ENCODE measurements at places on chromosomes 6 and 20.
A peak's percentile ranks its signal among the peaks of the same experiment; 100 is the strongest.

- DNase-seq: no peak
Observed at GRCh38 chr20:54112221-54112884, 42.0 kb upstream of the BCAS1 start.

- peak; percentile 11 for DNase-seq
Observed at GRCh38 chr6:147506704-147507114, 1.8 kb upstream of the SAMD5 start.

DNA sequence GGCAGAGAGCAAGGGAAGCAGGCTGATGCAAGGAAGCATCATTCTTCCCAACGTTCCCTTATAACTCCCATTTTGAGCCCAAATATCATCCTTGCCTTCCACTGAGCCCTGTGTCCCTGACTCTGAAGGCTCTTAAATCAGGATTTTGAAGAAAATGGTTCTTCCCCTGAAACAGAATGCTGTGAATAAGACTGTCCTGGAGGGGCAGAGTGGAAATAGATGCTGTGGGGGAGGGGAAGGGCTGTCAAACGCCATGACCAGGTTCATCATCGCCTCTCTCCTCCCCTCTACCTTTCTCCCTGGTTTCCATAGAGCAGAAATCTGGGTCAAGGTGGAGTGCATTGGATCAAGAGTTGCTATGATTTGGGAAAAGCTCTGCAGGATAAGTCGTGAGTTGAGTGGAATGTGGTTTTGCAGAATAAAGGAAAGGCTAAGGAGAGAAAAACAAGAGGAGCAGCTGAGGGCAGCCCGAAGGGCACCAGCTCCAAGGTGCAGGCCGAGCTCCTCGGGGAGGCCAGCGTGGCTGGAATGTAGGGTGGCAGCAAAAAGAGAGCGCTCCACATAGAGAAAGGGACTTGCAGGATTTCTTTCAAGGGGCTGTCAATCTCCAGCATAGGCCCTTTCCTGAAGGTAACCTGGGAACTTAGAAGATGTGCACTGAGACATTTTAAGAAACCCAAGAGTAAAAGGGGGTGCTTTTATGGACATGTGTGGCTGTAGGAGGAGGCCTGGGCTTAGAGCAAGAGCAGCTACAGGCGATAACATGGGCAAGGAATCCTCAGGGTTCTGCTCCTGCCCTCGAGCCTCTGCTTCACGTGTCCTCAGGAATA, 120.8 kb upstream of the CDYL start:
- DNase-seq: no peak

DNA sequence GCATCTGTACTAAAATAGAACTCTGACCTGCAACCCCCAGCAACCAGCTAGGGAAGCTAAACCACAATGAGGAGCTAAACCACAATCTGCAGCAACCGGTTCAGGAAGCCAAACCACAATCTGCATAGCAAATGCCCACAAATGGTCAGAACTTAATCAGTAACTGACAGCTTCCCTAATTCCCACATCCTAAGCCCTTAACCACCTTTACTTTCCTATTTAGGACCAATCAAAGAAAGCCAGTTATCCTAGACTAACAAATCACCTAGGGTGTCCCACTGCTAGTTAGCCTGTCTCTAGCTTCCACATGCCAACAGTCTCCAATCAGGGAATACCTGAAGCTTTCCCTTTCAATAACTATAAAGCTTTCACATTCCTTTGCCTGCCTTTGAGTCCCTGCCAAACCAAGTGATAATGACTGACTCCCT, 424.6 kb upstream of the PTCHD4 start:
- no peak for DNase-seq

- DNase-seq: no peak
Observed at GRCh38 chr6:28506807-28507475, 8.7 kb downstream of the GPX6 start.

DNA sequence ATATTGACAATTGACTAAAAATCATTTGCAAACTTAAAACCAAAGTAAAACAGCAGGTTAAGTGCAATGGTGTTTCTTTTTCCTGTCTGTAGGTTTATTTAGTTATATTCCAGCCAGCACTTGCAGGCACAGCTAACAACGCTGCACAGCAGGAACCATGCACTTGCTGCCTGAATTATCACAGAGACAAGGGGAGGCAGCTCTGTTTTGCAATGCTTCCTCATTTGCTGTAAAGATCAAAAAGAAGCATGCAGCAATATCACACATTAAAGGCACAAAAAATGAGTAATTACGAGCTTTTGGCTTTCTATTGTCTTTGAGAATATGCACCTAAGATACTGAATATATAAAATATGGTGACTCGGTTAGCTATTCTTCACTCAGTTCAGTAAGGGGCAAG, 241.9 kb downstream of the EPHA7 start:
- no peak for DNase-seq

DNA sequence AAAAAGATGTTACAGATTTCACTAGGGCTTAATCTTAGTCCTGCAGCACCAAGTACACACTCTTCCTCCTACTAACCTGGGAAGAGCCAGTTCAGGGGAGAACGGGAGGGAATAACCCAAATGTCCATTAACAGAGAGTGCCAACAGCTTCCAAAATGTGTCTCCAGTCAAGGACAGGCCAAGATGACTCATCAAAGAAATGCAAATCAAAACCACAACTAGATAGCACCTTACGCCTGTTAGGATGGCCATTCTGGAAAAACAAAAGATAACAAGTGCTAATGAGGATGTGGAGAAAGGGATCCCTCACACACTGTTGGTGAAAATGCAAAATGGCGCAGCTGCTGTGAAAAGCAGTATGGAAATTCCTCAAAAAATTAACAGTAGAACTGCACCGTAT, 3.8 kb upstream of the MAS1L start:
- no peak for DNase-seq

- DNase-seq: no peak
Observed at GRCh38 chr20:16062661-16063581, 510.3 kb downstream of the KIF16B start.

- peak; percentile 59 for DNase-seq
Observed at GRCh38 chr6:127100510-127101140, 17.8 kb upstream of the RSPO3 start.

DNA sequence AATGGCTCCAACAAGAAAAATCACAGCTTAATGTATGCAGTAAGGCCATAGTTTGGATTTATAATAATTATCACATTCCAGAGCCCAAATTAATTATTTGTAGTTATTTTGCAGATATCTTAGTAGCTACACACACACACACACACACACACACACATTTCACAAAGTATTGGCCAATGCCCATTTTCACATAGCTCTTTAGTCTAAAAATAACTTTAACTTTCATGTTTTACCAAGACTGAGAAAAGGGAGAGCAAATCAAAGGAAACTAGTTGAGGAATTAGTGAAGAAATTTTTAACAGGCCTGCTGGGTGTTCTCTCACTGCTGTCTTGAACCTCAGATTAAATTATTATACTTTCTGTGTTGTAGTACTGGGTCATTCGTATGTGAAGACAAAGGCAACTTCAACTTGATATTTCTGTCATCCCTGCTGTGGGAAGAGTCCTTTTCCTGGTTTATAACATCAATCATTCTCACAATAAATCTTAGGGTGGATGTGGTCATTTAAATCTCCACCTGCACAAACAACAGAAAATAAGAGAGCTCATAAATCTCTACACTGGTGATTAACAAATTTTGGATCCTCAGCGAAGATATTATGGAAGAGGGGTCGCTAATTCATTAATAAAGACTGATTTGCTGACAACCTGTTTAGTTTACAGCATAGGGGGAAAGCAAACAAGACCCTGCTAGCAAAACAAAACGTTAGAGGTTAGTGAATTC, 1.6 kb upstream of the TCF21 start:
- no peak for DNase-seq

- no peak for DNase-seq
Observed at GRCh38 chr6:138225953-138226352, 7.7 kb upstream of the PBOV1 start.

GRCh38 chr6:34657307-34657978, 39.1 kb downstream of the ILRUN start:
- DNase-seq: peak; percentile 85

DNA sequence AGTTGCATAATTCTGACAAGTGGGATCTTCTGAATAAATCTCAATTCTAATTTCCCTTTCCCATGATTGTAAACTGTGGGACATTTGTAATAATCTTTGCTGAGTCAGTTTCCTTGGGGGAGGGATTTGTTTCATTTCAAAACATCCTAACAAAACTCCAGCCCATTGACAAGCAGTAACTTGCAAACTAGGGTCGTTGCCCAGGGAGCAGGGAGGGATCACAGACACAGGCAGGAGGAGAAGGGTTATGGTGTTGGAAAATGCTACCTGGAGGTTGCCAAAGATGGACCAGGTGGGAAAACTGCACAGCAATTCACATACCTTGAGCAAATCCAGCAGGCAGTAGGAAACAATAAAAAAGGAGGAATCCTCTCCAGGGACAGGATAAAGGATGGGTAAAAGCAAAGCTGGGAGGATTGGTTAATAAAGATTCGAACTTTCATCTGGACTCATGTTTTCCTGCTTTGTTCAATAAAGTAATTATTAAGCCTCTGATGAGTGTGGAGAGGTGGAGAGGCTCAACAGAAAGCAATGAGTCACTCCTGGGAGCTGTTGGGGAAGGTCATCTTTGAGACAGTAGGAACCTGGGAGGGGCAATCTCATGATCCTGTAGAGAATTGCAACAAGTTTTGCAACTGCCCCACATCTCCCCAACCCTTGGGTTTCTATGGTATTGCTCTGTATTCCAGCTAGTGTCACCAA, 87.3 kb upstream of the AKIRIN2 start:
- peak; percentile 96 for DNase-seq

- DNase-seq: no peak
Observed at GRCh38 chr20:51259455-51259854, 236.5 kb upstream of the KCNG1 start.

DNA sequence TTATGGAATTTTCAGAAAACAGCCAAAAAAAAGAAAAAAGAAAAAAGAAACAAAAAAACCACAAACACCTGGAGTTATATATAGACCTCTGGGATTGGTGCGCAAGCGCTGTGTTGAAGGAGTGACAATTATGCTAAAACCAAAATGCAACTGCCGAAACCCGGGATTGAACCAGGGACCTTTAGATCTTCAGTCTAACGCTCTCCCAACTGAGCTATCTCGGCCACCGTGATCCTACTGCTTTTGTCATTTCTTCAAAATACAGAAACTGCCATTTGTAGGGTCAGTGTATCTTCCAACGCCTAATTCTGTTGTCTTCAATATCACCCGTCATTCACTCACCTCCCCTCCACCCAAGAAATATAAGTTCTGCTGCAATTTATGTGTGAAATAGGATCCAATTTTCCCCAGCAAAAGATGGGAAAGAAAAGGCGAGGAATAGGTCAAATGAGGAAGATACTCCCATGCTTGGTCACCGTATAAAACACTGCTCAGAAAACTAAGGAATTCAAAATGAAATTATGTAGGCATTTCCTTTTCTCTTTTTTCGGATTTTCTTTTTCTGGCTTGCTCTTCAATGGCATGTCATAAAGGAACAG, 116.0 kb downstream of the TRIM27 start:
- DNase-seq: peak; percentile 30

GRCh38 chr20:39623584-39624234, 661.6 kb downstream of the DHX35 start:
- DNase-seq: no peak

DNA sequence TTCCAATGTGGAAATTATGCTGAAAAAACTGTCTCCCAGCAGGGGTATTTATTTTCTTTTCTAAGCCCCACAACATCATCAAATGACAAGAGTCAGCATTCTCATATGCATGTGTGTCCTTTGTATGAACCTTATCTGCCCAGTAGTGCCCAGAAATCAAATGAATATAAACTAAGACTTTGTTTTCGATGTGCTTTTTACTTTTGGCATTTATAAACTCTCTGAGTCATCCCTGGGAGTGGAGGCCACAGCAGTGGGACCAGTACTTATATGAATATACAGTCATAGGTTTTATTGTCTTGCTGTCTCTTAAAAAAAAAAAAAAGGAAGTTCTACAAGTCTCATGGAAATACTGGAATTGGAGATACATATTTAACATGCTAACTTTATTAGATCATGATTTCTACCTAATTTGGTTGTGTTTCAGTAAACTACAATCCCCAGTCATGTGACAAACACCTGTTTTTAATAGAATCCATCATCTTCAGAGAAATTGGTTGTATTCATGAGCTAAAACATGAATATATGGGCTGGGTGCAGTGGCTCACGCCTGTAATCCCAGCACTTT, 99.2 kb upstream of the TMEM181 start:
- DNase-seq: no peak

GRCh38 chr20:15945289-15945688, 628.0 kb downstream of the KIF16B start:
- DNase-seq: peak; percentile 36

GRCh38 chr20:3993109-3993508, 22.2 kb downstream of the RNF24 start:
- no peak for DNase-seq

DNA sequence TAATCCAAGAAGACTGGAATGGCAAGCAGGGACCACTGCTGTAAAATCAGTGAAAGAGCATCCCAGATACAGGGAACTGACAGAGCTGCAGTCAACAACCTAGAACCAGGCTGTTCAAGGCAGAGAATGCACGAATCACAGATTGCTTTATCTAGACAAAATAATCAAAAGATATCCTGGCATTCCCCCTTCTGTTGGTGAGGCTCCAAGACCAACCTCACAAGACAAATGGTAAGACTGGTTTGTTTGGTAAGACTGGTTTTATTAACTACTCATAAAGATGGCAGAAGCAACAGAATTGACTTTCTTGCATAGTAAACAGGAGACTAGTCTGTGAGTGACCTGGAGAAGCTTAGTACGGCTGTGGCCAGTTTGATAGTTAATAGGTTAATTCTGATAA, 88.8 kb upstream of the AHI1 start:
- DNase-seq: no peak

DNA sequence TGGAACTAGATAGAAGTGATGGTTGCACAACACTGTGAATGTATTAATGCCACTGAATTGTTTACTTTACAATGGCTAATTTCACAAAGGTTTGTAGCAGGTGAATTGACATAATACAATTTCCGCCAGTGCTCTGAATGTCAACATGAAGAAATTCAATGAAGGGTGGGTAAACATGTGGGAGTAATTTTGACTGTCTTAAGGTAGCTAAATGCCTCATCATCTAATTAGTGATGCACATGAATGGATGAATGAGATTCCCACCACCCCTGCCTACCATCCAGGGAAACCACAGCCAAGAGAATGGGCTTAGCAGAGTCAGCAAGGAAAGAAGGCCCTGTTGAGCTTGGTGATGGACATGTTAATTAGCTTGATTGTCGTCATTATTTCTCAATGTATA, 275.3 kb downstream of the ALDH8A1 start:
- DNase-seq: no peak

GRCh38 chr6:87397656-87398055, 10.1 kb upstream of the CFAP206 start:
- DNase-seq: no peak

- peak; percentile 36 for DNase-seq
Observed at GRCh38 chr6:134145786-134146185, 93.4 kb upstream of the SLC2A12 start.
